ENCODE measurements at places on chromosomes 5 and 9.

GRCh38 chr5:74948031-74948546 lies 81.9 kb upstream of the FAM169A start:
- no peak for DNase-seq

GRCh38 chr5:127898551-127899213 lies 184.9 kb upstream of the SLC12A2 start:
- DNase-seq, result no peak

- no peak for DNase-seq
These were observed 639 bp upstream of the RASA1 start for GRCh38 chr5:87266914-87267573.

DNA sequence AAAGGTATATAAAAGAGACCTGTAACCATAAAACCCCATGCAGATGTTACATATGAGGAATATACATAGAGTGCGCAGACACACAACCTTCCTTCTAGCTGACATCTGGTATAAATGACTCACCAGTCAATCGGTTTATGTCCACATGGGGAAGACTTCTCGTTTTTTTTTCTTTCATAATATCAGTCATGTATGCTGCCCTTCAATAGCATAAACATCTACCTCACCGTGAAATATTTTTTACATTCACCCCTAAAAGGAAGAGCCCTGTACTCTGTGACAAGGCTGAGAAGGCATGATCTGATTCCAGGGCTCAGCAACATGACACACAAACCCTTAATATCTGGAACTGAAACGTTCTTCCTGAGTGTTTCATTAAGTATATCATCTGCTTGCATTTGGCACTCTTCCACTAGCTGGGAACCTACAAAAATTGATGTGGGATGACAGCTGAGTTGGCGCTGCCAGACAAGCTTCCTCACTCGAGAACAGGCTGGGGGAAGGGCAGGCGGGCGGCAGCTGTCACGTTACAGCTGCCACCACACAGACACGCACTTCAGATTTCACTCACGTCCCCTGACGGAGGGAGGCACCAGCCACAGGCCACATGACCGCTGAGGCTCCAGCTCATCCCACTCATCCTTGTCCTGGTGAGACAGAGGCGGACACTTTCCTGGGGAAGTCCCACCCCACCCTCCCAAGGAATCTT lies 74.2 kb downstream of the SHB start:
- DNase-seq, result no peak

Measured in esophagus squamous epithelium (tissue), 5 donors.